RKO (cell line): ENCODE measurements at places on chromosomes 3 and 15.
A peak's percentile ranks its signal among the peaks of the same experiment; 100 is the strongest.

- peak; percentile 62 for DNase-seq
Observed at GRCh38 chr3:122101646-122102045, 46.5 kb downstream of the CD86 start.

DNA sequence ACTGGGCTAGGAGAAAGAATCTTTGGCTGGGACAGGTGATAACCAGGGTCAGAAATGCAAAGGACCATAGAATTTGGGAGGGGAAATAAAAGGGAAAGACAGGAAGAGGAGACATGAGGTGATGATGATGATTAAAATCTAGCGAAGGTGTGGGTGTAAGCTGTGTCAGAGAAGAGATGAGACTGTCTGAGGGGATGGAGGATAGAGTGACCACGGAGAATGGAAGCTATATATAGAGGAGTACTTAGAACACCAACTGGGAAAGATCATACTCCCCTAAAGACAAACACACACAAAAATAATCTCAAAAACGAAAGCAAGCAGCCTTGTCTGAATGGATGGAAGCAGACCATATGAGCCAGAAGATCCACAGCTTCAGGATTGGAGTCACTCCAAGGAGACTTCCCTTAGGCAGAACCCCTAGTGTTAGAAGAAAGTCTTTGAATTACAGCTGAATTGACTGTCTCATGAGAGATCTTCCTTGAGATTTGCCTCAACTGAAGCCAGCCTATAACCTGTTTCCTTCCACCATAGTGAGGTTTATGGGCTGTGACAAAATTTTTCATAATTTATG, 115.2 kb upstream of the DAZL start:
- no peak for DNase-seq

DNA sequence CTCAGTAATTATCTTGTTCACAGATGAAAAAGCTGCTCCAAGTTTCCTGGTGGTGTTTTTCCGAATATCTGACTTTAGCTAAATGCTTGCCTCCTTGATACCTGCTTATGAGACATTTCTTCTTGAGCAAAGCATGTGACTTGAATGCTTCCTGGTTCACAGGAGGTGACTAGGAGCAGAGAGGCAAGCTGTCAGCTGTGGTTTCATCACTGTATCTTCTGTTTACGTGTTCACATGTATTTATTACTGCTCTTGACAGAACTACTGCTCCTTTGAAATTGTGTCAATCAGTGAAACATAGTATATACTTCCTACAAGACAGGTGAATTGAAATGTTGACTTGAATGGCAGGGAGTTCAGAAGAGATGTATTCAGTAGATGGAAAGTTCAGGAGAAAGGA, 8.9 kb upstream of the SPPL2A start:
- no peak for DNase-seq

- no peak for DNase-seq
Observed at GRCh38 chr15:54789376-54789775, 407.4 kb downstream of the RSL24D1 start.

- no peak for DNase-seq
Observed at GRCh38 chr15:101479342-101479845, 10.1 kb downstream of the PCSK6 start.

DNA sequence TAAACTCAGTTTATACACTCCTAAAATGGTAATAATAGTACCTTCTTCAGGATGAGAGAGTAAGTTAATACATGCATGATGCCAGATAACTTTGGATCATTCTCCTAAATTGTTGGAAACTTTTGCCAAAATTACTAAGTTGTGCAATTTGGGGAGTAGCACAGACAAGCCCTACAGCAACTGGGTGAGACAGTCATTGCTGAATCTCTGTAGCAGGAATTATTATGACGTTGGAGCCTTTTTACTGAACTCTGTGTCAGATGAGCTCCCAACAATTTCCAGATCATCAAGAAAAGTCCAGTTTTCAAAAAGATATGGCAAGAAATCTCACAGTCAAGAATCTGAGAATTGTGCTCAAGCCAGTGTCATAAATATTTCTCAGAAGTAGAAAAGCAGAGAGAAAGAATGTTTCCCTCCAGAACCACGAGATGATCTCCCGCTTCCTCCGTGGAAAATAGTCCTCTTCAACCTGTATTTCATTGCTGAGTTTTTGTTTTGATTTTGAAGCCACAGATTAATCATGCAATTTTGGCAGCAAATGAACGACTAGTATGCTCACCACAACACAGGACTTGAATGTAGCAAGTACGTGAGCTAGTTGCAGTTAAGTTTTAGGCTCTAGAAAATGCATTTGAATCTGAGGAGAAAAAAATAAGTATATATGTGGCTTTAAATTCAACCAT, 485.4 kb downstream of the CNTN6 start:
- DNase-seq = no peak

DNA sequence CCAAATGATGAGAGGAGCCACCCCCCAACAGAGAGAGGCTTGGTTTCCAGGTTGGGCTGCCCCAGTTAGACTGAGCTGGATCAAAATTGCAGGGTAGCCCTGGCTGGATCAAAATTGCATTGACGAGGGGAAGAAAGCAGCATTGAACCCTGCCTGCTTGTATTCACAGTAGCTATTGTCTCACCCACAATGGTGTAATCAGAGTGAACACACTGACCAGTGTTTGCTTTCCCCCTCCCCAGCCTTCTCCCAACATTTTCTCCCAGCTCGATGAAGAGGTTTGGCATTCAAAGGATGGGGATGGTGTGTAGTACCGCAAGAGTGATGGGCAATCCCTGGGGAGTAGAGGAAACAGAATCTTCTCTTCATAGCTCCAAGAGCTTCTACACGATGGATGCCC, 223.8 kb downstream of the ADAMTS9 start:
- no peak for DNase-seq

GRCh38 chr3:186807231-186807630, 949 bp upstream of the RFC4 start:
- DNase-seq = no peak

DNA sequence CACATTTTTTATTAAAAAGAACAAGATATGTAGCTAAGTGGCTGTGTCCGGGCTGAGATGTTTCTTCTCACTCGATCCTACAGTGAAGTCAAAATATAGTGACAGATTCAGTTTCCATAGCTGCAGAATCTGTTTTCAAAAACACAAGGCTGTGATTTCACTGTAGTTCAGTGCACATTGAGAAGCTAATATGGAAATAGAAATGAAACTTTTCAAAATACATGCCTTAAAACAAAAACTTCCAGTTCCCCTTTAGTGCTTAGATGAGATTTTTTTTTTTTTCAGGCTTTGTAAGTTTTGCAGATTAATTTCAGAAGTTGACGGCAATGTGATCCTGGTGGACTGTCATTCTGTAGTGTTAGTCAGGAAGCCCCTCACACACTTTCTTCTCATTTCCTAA, 23.8 kb upstream of the TRAK1 start:
- DNase-seq = no peak

- no peak for DNase-seq
Observed at GRCh38 chr3:50221411-50222168, 14.4 kb upstream of the GNAI2 start.

DNA sequence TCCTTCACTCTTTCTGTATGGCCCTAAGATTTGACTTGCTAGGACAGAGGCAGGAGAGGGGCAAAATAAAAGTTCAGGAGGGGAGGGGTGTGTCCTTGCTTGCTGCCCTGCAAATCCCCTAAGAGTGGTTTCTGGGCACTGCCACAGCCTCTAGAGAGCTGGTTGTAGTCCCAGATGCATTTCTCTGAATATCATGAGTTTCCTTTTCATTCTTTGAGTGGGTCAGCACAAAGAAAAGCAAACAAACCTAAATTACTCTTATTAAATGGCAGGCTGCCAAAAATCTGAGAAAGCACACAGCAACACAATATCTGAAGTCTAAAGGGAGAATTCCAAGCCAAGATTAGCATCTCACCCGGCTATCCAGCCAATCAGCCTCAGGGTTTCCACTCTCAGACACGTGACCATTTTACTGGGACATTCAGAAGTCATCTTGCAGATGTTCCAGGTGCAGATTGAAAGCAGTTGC, 919.3 kb downstream of the TUSC7 start:
- DNase-seq = no peak

GRCh38 chr3:179036626-179037300, 34.8 kb downstream of the ZMAT3 start:
- no peak for DNase-seq

GRCh38 chr15:88378188-88378637, 89.0 kb downstream of the MRPL46 start:
- no peak for DNase-seq

GRCh38 chr15:44769521-44769920, 33.2 kb downstream of the TRIM69 start:
- no peak for DNase-seq

GRCh38 chr3:76365275-76365674, 579.9 kb upstream of the ZNF717 start:
- no peak for DNase-seq

GRCh38 chr15:27831384-27832236, 267.5 kb downstream of the OCA2 start:
- DNase-seq = no peak

DNA sequence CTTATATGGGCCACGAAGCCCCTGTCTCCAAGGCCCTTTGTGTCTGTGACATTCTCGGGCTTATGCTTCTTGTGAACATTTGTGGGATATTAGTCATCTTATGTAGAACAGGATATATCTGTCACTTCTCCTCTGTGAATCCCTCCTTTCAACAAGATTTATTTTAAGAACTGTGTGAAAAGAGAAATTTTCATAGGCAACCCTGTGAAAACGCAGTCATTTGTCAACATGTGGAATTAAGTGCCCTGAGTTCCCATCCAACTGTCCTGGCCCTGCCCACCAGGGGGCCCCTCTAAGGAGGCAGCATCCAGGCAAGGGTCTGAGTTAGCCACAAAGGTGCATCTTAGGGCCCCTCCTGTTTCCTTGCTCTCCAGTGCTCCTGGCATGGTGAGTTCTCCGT, 76.8 kb upstream of the CHRNA7 start:
- no peak for DNase-seq

GRCh38 chr15:85627213-85627935, 167.4 kb downstream of the KLHL25 start:
- no peak for DNase-seq

DNA sequence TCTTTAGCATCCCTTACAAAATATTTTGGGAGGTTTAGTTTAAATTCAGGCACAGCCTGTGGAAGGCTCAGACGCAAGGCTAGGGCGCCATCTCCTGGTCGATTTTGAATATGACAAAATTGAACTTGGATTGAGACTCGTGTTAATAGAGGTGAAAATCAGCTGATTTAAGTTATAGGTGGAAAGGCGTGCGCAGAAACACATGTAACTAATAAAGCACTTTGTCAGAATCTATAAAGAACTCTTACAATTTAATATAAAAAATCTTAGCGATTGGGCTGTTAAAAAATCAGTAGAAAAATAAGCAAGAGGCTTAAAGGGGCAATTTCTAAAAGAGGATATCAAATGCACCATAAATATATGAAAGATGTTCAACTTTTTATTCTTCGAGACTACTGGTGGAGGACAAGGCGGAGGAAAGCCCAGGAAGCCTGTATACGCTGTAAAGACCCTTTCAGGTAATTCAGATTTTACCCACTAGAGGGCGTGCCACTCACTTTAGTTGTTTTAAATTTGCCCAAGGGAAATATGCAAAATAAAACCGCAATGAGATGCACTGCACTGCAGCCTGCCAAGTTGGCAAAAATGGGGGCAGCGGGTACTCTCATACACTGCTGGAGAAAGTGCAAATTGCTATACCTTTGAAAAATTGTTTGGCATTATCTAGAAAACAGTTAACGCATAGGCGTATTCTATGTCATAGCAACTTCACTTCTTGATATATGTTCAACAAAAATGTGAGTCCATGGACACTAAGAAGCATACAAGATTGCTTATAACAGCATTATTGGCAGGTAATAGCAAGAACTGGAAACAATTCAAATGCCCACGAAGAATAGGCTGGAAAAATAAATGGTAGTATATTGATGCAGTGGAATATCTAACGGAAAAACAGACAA, 64.7 kb downstream of the SLC30A4 start:
- DNase-seq = peak; percentile 89

DNA sequence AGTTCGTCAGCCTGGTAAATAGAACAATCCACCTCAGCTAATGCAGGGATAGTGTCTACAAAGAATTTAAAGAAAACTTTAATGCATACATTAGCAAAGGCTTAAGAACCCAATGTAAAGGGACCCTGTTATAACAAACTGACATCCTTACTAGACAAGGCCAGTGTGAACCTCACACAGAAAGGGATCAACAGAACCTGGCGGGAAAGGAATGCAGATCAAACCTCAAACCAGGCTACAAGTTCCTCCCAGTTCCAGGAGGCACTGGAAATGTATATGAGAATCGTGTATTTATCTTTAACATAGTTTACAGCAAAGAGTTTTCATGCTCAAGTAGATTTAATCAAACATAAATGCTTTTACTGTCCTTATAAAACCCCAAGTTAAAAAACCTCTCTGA, 37.6 kb upstream of the ATP11B start:
- no peak for DNase-seq

- DNase-seq = peak; percentile 56
Observed at GRCh38 chr15:39887832-39888231, 32.2 kb downstream of the GPR176 start.

DNA sequence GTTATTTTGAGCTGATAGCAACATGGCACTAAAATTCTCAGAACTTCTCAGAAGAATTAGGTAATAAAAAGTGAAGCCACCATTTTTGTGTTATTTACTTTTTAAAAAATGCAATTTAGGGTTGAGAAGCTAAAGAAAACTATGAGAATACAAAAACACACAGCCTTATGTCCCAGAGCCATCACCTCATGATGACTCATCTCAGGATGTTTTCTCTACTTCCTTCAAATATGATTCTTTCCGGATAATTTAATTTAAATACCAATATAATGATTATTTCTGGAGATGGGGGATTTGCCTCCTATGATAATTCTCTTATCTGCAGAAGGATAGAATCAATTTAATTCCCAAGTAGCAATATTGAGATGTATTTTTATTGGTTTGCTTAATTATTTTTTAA, 105.6 kb upstream of the BFSP2 start:
- DNase-seq = no peak

DNA sequence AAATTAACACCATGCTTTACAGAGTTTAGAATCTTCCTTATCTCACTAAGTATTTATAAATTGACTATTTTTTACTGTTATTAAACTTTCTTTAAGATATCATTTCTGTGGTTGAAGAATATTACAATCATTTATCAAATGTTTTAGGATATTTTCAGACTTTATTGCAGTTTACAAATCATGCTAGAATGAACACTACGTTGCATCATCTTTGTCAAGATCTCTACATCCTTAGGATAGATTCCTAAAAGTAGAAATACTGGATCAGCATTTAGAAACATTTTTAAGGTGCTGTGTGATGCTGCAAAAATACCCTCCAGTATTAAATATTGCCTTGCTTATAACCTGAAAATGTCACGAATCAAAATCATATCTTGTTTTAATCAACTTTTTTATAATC, 2.5 kb upstream of the PLD1 start:
- DNase-seq = no peak
